ENCODE measurements at places on chromosomes 6 and 20. TPM values are rescaled to one million over a fixed set of nuclear protein-coding genes. Genes with fewer than 3 reads are reported as not detected.

- DNase-seq = no peak
Measured at GRCh38 chr20:17882065-17882833, 86.3 kb downstream of the SNX5 start.

DNA sequence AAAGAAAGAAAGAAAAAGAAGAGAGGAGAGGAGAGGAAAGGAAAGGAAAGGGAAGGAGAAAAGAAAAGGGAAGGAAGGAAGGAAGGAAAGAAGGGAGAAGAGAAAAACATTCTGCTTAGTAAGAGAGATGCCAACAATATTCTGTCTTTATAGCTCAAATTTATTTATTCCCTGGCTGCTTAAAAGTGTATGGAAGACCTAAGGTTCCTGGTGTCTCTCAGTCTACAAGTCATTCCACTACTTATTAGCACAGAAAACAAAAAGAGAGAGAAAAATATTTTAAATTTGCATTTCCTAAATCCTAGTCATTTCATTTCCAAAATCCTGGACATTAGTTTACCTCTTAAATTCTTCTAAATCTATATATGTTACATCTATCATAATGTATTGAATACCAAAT, 53.6 kb upstream of the GJE1 start:
- DNase-seq = no peak

- no peak for DNase-seq
Measured at GRCh38 chr20:58393299-58393698, 4.3 kb downstream of the VAPB start.

Gene ATP6V1G2
- total RNA-seq = 6.0 TPM

Gene CCDC170
- total RNA-seq = 0.11 TPM

Gene TNFRSF6B
- 3.8 TPM for total RNA-seq

All from right atrium auricular region (tissue), 2 donors.